ENCODE measurements at places on chromosomes 6 and 20.

GRCh38 chr20:33744773-33745385, 13.1 kb downstream of the ZNF341 start:
- no peak for DNase-seq

DNA sequence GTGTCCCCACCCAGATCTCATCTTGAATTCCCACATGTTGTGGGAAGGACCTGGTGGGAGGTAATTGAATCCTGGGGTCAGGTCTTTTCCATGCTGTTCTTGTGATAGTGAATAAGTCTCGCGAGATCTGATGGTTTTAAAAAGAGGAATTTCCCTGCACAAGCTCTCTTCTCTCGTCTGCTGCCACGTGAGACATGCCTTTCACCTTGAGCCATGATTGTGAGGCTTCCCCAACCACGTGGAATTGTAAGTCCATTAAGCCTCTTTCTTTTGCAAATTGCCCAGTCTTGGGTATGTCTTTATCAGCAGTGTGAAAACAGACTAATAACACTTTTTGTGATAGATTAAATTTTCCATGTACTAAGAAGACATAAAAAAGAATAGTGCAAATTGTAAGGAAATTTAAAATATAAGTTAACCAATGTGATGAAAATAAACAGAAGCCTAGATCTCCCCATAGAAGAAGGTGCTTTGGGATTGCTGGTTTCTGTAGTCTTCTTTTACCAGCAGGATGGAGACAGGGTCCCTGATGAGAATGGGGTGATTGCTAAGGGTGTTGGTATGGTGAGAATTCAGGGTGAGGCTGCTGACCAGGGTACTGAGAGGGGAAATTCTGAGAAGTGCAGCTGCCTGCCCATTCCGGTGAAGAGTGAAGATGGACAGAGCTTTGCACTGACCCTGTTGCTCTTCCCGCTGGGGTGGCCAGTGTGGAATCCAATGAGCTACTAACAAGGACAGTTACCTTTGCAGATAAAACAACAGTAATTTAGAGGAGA, 50.7 kb downstream of the BMP2 start:
- no peak for DNase-seq

GRCh38 chr20:40547483-40548091, 141.4 kb downstream of the MAFB start:
- DNase-seq = no peak

- no peak for DNase-seq
Measured at GRCh38 chr6:81834141-81834681, 81.7 kb upstream of the TENT5A start.
